ENCODE measurements at places on chromosomes 5 and 9. TPM values are rescaled to one million over a fixed set of nuclear protein-coding genes. Genes with fewer than 3 reads are reported as not detected.
A peak's percentile ranks its signal among the peaks of the same experiment; 100 is the strongest.

DNA sequence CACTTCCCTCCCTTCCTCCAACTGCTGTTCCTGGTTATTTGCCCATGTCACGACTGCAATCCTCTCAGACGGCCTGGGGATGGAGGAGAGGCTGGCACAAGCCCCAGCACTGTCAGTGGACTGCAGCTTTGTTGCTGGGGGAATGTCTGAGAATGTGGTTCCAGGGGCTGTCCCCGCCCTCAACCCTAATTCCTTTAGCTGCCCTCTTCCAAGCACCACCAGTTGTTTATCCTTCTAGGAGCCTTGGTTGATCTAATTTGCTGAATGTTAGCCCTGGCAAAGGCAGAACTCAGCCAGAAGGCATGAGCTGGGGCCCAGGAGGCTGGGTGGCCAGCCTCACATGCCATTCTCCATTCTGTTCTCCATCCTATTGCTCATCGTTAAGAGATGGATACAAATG, 51.6 kb downstream of the ADAM19 start:
- no peak for DNase-seq

GRCh38 chr5:108797396-108797795, 49.7 kb downstream of the FER start:
- DNase-seq = no peak

DNA sequence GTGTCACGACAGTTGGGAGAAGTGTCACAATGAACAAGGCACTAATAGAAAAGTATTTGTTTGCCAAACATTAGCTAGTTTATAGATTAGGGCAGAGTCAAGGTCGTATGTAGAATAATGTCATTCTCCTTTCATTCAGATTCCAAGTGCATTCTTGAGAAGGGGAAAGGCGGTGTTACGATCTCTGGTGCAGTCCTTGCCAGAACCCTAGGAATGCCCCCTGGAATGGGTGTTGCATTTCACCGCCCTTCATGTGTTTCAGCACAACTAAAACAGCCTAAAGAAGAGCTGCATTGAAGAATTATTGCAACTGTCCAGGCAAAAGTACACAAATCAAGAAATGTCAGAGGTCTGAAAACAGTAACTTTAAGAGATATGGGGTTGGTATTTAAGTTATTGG, 721.0 kb upstream of the WWC1 start:
- no peak for DNase-seq

- DNase-seq = no peak
Measured at GRCh38 chr5:177183766-177184360, 50.3 kb downstream of the NSD1 start.

DNA sequence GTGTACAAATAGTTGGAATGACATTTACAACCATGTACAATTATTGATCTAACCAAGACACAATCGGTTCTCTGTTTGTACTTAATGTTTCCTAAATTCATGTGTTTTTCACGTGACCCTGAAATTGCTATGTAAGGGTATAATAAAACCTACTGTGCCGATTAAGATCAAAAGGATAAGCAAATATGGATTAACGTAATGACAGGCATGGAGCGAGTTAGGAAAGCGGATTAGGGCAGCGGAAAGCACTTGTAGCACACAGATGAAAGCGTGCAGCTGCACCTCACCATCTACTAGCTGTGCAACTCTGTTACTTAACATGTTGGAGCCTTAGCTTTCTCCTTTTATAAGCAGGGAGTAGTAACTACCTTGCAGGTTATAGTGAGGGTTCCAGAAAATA, 38.3 kb upstream of the ZFYVE16 start:
- no peak for DNase-seq

DNA sequence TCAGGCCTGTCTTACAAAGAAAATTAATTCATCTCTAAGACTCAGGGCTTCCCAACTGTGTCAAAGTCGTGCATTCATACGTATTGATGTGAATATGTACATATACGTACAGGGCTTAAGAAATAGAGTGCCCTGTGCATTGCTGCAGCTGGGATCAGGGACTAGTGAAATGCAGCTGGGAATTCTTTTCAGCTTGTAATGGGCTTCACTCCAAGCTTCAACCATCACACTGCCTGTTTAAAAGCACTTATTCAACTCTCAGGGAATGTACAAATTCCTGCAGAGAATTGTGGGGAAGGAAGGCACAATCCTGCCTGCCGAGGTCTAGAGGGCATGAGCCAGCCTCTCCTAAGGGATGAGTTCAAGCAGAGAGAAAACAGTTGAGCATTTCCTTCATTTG, 59.6 kb upstream of the MAN2A1 start:
- no peak for DNase-seq

GRCh38 chr5:74471875-74472274, 168.7 kb downstream of the ENC1 start:
- no peak for DNase-seq

DNA sequence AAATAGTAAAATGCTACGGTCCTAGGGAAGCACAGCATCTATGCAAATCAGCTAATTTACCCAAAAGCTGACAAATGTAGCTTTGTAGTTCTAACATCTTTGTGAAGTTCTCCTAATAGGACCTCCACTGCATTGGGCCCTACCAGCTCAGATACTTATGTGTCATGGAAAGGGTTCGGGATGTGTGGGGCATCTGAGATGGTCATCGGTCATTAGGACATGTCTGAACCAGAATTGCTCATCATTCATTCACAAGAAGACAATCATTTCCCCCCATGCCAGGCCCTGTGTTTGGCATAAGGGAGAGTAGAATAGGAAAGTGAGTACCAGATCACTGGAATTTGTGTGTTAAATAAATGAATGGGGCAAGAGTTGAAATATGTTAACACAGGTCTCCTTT, 35.7 kb downstream of the PWWP2A start:
- DNase-seq = no peak

- DNase-seq = no peak
Measured at GRCh38 chr5:132435886-132436285, 54.7 kb downstream of the IRF1 start.

GRCh38 chr9:124261736-124262648, 4.2 kb downstream of the NEK6 start:
- no peak for DNase-seq

GRCh38 chr9:113887436-113887835, 11.3 kb downstream of the ZNF618 start:
- no peak for DNase-seq

DNA sequence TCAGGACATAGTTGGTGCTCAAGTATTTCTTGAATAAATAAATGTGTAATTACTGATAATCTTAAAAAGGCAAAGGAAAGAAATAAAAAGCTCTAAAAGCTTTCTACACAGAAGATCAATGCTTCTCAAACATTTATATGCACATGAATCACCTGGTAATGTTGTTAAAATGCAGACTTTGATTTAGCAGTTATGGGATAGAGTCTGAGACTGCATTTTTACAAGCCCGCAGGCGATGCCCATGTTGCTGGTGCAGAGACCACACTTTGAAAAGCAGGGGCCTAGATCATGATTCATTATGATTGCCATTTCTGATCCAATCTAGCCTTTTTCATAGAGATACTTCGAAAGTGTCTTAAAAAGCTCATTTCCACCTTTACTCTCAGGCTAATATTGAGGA, 3.5 kb upstream of the CCDC152 start:
- no peak for DNase-seq

GRCh38 chr9:95078939-95079338, 238.6 kb downstream of the FANCC start:
- DNase-seq = peak; percentile 58

DNA sequence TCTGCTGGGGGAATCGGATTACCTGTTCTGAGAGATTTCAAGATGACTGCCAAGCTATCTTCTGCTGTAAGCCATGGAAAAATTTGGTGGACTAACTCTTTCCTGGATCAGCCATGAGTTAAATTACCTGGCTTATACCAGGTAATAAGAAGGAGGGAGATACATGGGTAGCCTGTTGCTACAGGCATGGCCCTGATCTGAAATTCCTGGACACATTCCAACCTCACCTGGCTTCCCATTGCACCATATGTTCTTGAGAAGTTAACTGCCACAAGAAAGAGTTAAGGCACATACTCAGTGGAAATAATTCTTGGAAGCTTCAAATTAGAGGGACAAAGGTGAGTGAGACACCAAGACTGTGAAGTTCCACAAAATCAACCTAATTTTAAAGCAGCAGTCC, 371.3 kb downstream of the ACTL7B start:
- DNase-seq = no peak

DNA sequence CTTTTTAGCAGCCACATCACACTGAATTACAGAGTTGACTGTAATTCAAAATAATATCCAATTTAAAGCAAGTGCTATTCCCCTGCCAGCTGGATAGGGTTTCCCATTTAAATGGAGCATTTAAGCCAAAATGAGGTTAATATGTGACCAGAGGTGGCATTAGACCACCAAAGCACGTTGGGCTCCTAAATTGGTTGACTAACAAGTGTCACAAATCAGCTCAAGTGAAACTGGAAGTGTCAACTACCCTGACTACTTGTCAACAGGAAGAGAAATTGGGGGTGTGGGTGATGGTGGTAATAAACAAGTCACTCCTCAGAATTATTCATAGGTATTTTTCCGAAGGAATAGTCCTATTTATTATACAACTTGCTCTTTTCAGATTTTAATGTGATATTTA, 609.6 kb upstream of the TLE4 start:
- DNase-seq = no peak

DNA sequence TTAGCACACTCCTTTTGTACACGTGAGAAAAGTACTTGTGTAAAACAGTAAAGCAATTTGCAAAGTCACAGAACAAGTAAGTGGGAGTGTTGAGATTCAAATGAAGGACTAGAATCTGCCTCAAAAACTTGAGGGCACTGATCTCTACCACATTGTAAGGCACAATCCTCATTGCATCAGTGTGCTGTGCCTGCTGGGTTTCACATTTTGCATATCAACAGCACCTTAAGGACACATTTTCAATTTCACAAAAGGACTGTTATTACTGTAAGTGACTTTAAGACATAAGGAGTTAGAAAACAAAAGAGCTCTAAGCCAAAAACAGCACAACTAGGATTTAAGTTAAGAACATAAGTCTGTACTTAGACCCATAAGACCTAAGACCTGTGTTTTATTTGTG, 44.7 kb upstream of the HK3 start:
- DNase-seq = no peak

DNA sequence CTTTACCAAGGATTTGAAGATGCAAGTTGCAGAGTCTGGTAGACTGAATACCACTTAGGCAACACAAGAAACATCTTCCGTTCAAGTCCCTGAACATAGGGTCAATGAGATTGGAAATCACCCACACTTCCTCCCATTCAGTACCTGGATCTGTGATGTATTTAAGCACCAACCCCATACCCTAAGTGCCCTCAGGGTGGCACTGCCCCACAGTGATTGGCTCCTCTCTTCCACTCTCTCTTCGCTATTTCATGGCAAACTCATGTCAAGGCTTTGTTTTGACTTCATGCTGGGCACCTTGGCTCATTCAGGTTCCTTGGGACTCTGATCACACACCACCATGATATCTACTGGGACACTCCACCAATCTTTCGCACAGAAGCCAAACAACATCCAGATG, 53.7 kb downstream of the GGTA1 start:
- no peak for DNase-seq

GRCh38 chr5:113087976-113088514, 111.4 kb downstream of the DCP2 start:
- no peak for DNase-seq

DNA sequence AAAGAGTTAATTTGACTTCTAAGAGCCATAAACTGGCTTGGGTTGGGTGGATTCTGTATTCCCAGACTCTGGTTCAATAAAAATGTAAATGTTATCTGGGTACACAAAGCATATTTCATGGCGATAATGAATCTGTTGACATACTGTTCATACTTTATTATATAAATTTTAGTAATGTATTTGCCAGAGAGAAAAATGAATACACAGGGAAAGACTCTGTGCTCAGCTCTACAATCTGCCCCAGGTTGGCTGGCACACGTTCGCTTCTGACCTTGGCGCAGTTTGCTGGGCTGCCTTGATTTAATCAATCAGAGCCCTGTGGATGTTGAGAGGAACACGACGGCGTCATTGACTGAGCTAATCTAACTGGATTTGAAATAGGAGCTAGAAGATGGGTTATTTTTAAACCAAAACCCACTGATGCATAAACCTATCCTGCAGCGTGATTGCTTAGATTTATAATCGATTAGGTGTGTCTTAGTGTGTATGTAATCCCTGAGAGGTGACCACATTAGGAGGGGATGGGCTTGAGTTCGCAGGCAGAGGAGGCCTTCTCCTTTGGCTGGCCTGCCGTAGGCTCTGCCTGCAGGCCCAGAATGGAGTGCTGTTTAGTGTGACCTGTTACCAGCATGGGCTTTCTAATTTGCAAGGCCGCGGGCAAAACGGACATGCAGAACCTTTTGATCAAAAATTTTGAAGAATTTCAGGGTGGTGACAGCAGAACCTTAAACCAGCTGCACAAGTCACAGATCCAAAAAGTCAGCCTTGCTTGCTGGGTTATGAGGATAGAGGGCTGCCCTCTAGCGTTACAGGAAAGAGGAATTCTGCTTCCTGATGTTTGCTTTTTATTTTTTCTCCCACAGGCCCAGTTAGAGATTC, 3.9 kb upstream of the ADCY2 start:
- no peak for DNase-seq

- DNase-seq = no peak
Measured at GRCh38 chr9:6827439-6828145, 69.8 kb downstream of the KDM4C start.

GRCh38 chr9:76873821-76874220, 32.1 kb downstream of the PRUNE2 start:
- DNase-seq = no peak

GRCh38 chr5:33736510-33736909, 155.3 kb downstream of the ADAMTS12 start:
- no peak for DNase-seq

- no peak for DNase-seq
Measured at GRCh38 chr9:12464910-12465512, 228.2 kb upstream of the TYRP1 start.

GRCh38 chr9:84218322-84218721, 122.2 kb downstream of the SLC28A3 start:
- no peak for DNase-seq

GRCh38 chr5:59275510-59276324, 617.8 kb downstream of the PDE4D start:
- no peak for DNase-seq

GRCh38 chr5:165138236-165138635, 1632.8 kb downstream of the MAT2B start:
- no peak for DNase-seq

MLLT3 gene
- 10.6 TPM for total RNA-seq

FIBCD1 gene
- total RNA-seq = 0.26 TPM

OR1Q1 gene
- total RNA-seq = not detected

ST6GALNAC6 gene
- 75.9 TPM for total RNA-seq

HSPB3 gene
- not detected for total RNA-seq

PRUNE2 gene
- 19.1 TPM for total RNA-seq

TEX48 gene
- not detected for total RNA-seq

COL27A1 gene
- total RNA-seq = 2.3 TPM

RNF208 gene
- total RNA-seq = 1.2 TPM

KIF20A gene
- 5.9 TPM for total RNA-seq

SLC6A19 gene
- not detected for total RNA-seq

SLC6A3 gene
- total RNA-seq = not detected

PLAC8L1 gene
- total RNA-seq = not detected

GHR gene
- 4.6 TPM for total RNA-seq

ADAMTSL2 gene
- 5.7 TPM for total RNA-seq

COL15A1 gene
- 2.2 TPM for total RNA-seq

ARHGEF28 gene
- total RNA-seq = 10.4 TPM

MAMDC4 gene
- 11.3 TPM for total RNA-seq

SLC36A3 gene
- not detected for total RNA-seq

All from spleen (tissue), 13 donors.